ENCODE measurements at places on chromosomes 1 and 21.

DNA sequence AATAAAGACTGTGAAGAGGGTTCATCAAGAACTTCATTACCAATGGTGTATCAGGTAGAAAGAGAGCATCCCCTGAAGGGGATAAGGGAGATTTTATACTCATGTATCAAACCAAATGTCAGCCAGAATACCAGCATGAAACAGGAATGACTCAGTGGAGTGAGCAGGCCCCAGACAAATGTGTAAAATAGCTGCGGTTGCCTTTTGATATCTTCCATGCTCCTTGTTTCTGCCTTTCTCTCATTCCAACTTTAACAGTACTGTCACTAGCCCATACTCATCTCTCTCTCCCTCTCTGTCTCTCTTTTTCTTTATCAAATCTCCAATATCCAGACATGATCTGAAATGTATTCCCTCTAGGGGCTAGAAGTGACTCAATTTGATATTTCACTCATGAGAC, 47.8 kb downstream of the GPR88 start:
- no peak for DNase-seq

- DNase-seq, result no peak
Measured at GRCh38 chr1:231793893-231794292, 167.3 kb downstream of the DISC1 start.

DNA sequence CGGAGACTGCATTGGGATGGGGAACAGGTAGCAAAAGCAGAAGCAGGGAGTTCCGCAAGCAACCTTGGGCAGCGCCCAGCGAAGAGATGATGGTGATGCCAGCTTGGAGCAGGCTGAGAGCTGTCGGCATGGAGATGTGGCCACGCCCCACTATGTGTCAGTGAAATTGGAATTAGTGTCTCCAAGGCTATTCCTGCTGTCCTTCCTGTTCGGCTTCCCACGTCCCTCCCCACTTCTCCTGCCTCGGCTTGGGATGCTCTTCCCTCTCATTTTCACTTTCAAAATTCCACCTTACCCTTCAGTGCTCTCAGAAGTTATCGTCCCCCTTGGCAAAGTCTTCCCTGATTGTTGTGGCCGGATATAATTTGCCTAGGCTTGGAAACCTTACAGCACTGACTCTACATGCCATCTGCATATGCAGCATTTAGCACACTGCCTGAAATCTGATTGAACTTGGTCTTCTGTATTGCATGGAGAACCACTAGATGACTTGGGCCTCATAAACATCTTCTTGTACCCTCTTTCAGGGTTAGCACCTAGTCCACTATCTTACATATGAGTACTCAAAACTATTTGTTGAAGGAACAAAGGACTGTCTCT, 270.7 kb upstream of the RUNX1 start:
- no peak for DNase-seq

- DNase-seq, result no peak
Measured at GRCh38 chr1:198253668-198254067, 96.9 kb downstream of the NEK7 start.

- no peak for DNase-seq
Measured at GRCh38 chr1:182337736-182338571, 53.6 kb downstream of the GLUL start.

- no peak for DNase-seq
Measured at GRCh38 chr21:39048574-39048973, 134.7 kb downstream of the PSMG1 start.

GRCh38 chr1:42680921-42681683, 1.1 kb upstream of the YBX1 start:
- no peak for DNase-seq

GRCh38 chr1:173112129-173112528, 61.4 kb upstream of the TNFSF18 start:
- DNase-seq, result no peak

GRCh38 chr1:81670286-81670685, 130.4 kb upstream of the ADGRL2 start:
- DNase-seq, result no peak

DNA sequence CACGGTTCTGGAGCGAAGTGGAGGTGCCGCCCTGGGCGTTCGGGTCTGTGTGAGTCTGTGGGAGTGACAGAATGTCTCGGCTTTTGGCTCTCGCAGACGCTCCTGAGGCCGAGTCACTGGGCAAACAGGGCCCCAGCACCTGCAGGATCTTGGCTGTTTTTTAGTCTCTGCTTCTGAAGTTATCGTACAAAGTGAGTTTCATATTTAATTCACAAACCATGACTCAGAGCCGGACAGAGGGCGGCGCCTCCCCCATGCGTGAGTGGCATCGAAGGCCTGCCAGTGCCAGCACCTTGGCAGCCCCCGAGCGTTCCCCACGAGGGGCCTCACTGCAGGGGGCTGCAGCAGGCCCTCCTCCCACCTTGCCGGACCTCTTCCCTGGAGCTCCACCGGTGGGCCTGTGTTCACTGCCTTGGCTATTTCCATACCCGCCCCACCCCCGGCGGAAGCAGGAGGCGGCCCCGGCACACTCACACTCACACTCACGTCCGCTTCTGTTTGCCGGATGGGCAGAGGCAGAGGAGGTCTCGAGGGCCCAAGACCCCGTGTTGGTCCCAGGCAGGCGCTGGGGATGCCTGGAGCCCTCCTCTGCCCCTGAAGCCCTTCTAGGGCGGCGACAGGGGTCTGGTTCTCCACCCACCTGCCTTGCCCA, 56.3 kb downstream of the MORN1 start:
- no peak for DNase-seq

GRCh38 chr1:203039609-203040512, 13.6 kb downstream of the PPFIA4 start:
- DNase-seq, result no peak

DNA sequence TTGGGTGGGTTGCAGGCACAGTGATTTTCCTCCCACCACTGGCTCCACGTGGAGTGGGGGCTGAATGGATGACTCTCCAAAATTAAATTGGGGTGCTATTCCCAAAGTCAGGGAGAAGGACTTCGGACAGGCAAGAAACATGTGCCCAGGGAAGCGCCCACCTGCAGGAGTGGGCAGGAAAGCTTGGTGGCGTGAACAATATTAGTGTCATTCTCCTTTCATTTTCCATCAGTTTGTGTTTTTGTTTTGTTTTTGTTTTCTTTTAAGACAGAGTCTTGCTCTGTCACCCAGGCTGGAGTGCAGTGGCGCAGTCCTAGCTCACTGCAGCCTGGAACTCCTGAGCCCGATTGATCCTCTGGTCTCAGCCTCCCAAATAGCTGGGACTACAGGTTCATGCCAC, 30.1 kb downstream of the TOMM20 start:
- no peak for DNase-seq

DNA sequence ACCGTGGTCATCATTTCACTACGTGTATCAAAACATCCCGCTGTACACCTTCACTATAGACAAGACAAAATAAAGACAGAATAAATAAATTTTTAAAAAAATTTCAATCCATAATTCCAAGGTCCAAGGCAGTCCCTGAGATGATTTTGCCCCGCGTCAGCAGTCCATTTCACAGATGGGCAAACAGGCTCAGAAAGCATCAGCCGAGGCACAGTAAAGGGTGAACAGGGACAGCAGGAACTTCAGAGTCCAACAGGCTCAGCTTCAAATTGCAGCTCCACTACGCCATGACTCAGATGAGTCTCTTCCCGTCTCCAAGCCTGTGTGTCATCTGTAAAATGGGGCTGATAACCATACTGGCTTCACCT, 15.0 kb downstream of the MATN1 start:
- DNase-seq, result no peak

DNA sequence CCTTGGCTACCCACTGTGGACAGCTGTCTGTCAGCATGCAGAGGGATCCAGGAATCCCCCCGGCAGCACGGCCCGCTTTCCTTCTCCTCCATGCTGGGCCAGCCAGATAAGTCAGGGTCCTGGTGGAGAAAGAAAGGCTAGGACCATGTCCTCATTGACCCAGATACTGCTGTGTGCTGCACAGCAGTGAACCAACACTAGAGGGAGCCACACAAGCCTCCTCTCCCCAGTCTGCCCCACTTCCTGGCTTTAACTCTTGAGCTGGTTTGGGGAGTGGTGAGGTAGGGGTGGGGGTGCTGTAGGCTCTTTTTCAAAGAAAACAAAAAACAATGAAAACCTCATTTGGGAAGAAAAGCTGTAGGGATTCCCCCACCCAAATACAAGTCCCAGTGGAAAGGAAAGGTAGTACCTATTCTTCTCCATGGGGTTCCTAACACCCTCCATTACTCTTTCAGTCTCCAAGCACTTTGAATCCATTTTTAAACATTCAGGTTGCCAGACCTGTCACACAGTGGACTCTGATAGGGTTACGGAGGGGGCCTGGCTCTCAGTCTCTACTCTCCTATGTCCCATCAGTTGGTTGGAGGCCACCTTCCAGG, 84.9 kb upstream of the CD1D start:
- no peak for DNase-seq

DNA sequence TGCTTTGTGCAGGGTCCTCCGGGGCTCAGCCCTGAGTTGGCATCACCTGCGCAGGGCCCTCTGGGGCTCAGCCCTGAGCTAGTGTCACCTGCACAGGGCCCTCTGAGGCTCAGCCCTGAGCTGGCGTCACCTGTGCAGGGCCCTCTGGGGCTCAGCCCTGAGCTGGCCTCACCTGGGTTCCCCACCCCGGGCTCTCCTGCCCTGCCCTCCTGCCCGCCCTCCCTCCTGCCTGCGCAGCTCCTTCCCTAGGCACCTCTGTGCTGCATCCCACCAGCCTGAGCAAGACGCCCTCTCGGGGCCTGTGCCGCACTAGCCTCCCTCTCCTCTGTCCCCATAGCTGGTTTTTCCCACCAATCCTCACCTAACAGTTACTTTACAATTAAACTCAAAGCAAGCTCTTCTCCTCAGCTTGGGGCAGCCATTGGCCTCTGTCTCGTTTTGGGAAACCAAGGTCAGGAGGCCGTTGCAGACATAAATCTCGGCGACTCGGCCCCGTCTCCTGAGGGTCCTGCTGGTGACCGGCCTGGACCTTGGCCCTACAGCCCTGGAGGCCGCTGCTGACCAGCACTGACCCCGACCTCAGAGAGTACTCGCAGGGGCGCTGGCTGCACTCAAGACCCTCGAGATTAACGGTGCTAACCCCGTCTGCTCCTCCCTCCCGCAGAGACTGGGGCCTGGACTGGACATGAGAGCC, 22.7 kb downstream of the COL6A1 start:
- no peak for DNase-seq

GRCh38 chr1:234355782-234356510, 17.3 kb upstream of the COA6 start:
- DNase-seq, result no peak

DNA sequence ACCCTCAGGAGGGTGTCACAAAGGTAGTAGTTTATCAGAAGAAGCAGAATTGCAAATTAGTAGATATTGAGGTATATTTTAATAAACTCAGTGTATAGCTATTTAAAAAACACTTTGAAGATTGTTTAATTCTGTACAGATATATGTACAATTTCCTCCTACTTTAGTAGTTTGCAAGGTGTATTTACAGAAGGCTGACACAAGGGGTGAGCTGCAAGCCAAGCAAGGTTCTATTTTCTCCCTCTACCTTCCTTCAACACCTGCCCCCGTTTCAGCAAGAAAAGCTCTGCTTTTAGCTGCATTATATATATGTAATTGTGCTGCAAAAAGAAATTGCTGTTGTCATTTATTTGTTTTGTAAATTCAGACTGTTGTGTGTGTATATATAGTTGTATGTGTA, 674.2 kb upstream of the PKN2 start:
- DNase-seq, result no peak

GRCh38 chr1:26772687-26773086, 15.1 kb upstream of the PIGV start:
- DNase-seq, result no peak

GRCh38 chr1:2086446-2087078, 36.4 kb downstream of the PRKCZ start:
- DNase-seq, result no peak

- no peak for DNase-seq
Measured at GRCh38 chr1:228059634-228060457, 22.7 kb upstream of the ARF1 start.
